Stimulated activated CD8-positive, alpha-beta memory T cell treated with anti-CD3 and anti-CD28 coated beads, Interleukin-7, amount 100 ng/mL, for 1 hour (primary cell): ENCODE measurements at places on chromosomes 13 and 19.

GRCh38 chr13:80070024-80070703, 270.8 kb downstream of the SPRY2 start:
- no peak for DNase-seq

DNA sequence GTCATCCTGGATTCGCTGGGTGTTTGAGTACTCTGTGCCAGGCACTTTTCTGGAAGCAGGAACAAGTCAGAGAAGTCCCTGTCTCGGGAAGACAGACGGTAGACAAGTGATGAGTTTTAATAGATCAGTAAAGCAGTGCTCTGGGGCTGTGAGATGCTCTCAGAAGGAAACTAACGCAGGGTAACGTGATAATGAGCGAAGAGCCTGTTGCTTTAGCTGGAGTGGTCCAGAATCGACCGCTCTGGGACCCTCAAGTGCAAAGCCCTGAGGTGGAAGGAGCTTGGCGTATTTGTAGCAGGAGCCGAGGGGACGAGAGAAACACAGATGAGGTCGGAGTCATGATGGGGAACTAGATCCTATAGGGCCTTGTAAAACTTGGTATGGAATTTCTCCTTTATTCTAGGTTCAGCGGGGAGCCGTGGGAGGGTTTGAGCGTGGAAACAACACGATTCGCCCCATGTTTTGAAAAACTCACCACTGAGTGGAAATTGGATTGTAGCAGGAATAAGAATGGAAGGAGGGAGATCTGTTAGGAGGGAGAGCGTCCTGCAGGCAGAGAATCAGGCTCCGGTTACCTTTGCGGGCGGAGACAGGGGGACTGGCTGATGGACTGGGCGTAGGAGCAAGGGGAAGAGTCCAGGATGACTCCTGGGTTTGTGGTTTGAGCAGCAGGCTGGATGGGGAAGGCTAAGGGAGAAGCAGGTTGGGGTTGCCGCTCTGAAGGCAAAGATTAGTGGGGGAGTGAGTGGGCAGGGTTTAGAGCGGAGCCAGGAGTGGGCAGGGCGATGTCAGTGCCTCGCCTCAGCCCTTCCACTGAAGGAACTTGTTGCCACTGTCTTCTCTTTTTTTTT, 763 bp downstream of the POLD1 start:
- DNase-seq: no peak

DNA sequence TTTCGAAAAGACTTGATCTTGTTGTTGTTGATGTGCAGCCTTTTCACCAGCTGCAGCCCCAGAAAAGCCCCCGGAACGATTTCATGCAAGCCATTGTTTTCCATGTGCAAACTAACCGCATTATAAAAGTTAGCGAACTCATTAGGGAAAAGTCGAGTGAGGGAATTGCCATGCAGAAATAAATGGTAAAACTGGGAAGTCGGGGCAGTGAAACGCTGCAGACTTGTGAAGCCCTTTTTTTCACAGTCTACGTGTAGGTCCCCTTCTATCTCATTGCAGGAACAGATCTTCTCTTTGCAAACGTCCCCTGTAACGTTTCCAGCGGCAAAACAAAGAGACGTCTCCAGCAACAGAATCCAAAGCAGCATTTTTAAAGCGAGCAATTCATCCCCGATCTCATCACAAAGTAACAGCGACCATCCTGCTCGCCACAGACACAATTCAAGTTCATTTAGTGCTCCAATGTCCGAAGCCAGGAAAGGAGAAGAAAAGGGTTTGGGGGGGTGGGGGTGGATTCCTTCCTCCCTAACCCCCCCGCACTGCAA, 1.1 kb downstream of the SLITRK1 start:
- DNase-seq: no peak

DNA sequence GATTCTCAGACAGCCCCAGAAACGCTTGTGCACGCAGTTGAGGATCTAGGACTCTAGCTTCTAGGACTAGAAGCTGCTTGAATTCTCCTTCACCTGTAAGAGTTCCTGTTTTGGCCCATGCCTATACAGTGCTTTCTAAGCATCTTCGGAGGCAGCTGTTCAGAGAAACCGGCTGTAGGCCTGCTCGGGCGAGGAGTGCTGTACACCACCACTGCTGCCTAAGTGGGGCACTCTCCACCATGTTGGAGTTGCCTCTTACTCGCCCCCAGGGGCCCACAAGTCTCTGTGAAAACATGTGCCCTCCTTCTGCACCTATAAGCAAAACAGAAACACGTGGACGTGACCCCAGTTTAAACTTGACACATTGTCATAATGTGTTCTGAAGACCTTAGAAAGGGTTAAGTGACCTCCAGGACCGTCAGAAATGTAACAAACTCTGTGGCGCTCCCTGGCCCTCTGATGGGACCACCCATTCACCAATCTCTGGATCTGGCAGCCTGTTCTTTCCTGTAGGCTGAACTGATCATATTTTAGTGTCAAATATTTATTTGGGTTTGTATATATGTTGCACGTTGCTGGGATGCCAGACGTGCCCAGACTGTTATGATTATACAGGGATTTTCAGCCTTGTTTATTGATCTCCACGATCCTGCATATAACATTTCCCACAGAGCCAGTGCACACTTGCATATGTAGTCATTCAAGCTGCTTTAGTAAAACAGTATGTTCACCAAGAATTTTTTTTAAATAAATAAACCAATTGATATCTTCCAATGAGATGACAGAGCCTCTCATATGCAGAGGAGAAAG, 60.8 kb downstream of the C13orf42 start:
- no peak for DNase-seq

DNA sequence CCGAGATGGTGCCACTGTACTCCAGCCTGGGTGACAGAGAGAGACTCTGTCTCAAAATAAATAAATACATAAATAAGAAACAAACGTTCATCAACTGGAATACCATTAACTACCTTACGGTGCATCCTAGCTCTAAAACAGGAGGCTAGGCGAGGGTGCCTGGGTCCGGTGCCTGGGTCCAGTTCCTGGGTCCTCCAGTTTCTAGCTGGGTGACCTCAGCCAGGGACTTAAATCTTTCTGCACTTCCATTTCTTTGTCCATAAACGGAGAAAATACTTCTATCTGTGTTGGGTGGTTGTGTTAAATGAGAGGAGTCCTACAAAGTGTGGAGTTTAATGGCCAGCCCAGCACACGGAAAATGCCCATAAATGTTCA, 34.0 kb downstream of the RFX2 start:
- no peak for DNase-seq

GRCh38 chr13:41613471-41613870, 156.1 kb downstream of the RGCC start:
- no peak for DNase-seq

GRCh38 chr13:79477968-79478367, 3.0 kb upstream of the NDFIP2 start:
- DNase-seq: no peak

DNA sequence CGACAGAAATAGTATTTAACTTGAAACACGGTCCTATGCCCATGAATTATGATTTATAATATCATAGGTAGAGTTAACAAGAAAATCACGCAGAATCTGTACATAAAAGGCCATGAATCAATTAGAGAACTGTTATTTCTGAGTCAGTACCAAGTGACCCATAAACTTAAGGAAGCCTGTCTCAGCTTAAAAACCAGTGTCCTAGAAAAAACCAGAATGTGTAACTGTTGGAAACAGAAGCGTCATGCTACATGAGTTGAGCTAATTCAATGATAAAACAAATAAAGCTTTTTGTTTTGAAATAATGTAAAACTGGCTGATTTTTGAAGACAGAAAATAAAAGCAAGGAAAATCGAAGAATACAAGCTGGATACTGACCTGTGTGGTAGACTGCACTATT, 34.8 kb upstream of the SGCG start:
- no peak for DNase-seq

- DNase-seq: no peak
Measured at GRCh38 chr13:51688937-51689662, 104.8 kb downstream of the WDFY2 start.

- DNase-seq: no peak
Measured at GRCh38 chr19:48780631-48781391, 25.5 kb downstream of the FGF21 start.

GRCh38 chr19:53109527-53109926, 6.3 kb upstream of the ZNF160 start:
- no peak for DNase-seq
